NCI-H1436 treated with DMSO at 0.1 percent for 48 hours (cell line): ENCODE measurements at places on chromosomes 11 and 22.

- DNase-seq = no peak
Observed at GRCh38 chr22:45830531-45831245, 146.3 kb downstream of the WNT7B start.

- DNase-seq = no peak
Observed at GRCh38 chr11:76310832-76311595, 69.9 kb downstream of the THAP12 start.

- no peak for DNase-seq
Observed at GRCh38 chr11:45113807-45114206, 32.6 kb upstream of the PRDM11 start.

- no peak for DNase-seq
Observed at GRCh38 chr22:50209893-50210292, 9.1 kb downstream of the SELENOO start.

DNA sequence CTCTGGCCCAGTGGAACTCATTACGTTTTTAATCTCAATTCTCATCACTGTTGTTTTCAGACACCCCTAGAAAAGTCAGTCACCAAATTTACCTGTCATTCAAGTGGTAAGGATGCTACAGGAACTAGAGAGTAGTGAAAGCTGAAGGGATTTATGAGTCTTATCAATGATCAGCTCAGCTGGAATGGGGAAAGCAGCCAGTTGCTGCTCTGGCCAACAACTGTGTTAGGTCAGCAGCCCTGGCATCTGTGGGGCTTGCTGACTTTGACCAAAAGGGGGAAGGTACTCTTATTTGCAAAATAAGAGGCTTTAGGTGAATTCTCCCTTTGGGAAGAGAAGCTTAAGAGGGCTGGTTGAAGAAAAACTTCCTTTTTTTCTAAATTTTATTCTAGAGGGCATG, 76.2 kb upstream of the HORMAD2 start:
- DNase-seq = no peak

DNA sequence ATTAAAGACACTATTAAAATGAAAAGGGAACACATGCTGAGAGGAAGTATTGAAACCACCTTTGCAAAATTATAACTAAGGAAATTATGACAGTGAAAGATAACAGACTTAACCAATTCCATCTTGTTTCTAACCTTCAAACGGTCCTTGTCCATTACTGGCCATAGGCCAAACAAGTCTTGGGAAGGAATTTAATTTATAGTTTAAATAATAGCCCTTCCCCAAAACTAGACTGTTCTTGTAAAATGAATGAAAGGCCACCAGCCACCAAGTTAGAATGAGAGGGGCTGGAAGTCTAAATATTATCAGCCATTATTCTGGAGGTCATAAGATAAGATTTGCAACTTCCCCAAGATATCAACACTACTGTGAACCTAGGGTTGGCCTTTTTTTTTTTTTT, 1.8 kb upstream of the TALDO1 start:
- DNase-seq = no peak

DNA sequence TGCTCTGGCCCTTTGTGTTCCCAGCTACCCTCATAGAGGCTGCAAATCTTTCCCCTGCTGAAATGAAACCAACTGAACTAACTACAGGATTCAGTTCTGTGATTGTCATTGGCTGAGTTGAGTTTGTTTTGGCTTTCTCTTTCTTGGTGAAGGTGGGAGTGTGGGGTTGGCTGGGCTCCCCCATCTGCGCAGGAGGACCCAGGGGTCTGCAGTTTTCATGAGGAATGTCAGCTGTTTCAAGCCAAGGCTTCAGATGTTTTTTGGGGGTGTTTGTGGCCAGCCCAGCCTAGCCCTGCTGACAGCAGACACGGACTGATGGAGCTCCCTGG, 34.0 kb downstream of the LRP5 start:
- DNase-seq = no peak

DNA sequence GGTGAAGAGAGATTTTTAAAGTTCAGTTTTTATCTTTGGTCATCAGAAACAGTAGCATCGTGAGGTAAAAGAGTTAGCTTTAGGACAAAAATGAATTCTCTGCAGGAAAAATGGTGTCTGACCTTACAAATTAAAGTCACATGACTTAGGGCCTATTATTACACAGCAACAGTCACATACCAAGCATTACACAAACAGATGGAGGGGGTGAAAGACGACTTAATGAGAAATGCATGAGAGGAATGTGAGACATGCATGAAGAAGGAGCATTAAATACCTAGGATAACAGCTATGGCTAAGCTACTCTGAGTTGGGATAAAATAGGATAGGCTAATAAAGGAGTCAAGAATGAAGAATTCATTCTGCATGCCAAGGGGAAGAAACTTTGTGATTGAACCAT, 77.5 kb downstream of the BLID start:
- no peak for DNase-seq

GRCh38 chr11:111326824-111327223, 28.5 kb downstream of the POU2AF3 start:
- no peak for DNase-seq
